ENCODE measurements at places on chromosomes 11 and 22.

DNA sequence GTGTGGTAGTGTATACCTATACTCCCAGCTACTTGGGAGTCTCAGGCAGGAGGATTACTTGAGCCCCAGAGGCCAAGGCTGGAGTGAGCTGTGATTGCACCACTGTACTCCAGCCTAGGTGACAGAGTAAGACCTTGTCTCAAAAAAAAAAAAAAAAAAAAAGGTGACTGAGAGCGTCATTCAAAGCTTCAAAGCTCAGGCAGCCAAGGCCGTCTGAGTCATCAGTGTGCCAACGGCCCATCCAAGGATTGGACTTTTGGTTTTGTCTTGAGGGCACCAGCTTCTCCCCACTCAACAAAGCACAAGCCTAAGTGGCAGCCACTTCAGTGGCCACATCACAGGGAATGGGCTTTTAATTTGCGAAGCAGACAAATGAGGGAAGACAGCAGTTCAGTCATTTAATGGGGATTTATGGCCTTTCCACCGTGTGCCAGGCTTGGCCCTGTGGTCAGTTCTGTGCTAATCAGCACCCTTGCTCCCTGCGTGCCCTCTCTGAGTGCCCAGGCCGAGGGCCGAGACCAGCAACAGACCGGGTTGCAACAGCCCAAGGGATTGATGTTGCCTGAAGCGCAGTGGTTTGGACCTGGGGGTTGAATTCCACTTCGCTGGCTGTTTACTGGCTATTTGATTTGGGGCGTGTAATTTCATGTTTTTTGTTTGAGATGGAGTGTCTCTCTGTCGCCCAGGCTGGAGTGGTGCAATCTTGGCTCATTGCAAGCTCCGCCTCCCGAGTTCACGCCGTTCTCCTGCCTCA lies 30.2 kb upstream of the CRYBB3 start:
- DNase-seq: no peak

DNA sequence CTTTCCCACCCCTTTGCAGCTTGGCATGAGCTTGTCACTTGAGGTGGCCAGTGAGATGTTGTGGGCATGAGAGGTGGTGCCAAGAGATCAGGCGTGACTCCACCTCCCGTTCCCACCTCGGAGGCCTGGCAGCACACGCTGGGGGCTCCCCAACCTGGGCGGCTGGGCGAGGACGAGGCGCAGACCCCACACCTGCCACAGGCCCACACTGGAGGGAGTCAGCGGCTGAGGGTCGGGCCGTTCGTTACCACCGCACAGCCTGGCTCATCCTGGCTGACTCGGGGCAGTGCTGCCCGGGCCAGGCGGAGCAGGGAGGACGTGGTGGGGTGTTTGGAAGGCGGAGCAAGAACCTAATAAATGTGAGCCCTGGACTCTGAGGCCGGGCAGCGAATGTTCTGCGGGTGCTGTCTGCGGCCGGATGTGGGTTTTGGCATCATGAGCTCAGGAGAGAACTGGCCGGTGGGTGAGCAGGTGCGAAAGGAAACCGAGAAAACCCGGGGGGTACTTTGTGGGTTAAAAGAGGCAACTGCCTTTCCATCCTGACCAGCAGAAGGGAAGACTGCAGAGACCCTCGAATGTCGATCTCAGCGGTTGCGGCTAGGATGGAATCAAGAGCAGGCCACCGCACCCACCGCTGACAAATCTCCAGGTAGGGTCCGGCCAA lies 10.2 kb upstream of the IFITM3 start:
- no peak for DNase-seq

DNA sequence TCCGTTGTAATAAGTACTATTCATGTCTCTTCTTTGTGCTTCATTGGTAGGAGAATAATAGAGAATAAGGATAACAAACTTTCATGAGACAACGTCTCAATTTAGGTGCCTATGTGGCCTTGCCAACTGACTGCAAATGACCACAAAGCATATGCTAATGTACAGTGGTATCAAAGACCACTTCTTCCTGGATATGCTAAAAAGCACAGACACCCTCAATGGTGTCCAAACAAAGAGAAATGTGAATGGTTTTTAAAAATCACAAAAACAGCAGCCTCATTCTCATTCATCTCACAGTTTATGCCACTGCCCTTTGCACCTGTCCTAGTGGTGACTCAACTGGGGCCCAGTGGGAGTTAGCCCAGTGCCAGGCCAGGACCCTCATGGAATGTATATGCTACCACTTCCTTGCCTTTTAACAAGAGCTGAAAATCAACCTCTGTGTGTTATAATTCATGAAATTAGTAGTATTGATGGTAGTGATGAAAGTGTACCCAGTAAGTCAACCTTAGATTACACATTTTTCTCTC lies 65.2 kb upstream of the MTMR2 start:
- no peak for DNase-seq

DNA sequence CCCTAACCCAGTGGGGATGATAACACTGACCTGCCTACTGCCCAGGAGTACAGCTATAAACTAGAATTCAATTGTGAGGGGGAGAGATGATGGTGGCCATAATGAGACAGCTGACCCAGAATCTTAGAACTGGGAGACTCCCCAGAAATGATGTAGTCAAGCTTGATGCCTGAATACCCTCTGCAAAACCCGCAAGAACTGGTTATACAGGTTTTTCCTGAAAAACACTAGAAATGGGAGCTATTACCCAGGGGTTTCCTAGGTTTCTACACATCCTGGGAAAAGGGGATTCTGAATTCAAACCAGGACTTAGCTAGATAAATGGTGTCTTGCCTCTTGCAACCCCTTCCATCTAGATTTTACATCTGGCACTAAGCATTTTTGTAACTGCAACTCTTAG lies 113.8 kb upstream of the NARS2 start:
- no peak for DNase-seq

GRCh38 chr11:77752516-77752915 lies 68.0 kb downstream of the RSF1 start:
- no peak for DNase-seq

DNA sequence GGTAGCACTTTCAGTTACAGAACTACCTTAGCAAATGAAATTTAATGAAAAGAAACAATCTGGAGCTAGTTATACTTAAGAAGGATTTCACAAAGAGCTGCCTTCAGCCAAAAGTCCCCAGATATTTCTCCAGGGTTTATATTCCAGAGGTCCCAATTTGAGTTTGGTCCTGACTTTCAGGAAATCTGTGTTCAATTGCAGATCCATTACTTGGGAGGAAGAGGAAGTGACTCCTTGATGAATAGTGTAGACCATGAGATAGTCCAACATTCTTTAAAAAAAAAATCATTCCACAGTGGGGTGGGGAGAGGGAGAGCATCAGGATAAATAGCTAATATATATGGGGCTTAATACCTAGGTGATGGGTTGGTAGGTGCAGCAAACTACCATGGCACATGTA lies 117.6 kb upstream of the ARHGAP20 start:
- no peak for DNase-seq

DNA sequence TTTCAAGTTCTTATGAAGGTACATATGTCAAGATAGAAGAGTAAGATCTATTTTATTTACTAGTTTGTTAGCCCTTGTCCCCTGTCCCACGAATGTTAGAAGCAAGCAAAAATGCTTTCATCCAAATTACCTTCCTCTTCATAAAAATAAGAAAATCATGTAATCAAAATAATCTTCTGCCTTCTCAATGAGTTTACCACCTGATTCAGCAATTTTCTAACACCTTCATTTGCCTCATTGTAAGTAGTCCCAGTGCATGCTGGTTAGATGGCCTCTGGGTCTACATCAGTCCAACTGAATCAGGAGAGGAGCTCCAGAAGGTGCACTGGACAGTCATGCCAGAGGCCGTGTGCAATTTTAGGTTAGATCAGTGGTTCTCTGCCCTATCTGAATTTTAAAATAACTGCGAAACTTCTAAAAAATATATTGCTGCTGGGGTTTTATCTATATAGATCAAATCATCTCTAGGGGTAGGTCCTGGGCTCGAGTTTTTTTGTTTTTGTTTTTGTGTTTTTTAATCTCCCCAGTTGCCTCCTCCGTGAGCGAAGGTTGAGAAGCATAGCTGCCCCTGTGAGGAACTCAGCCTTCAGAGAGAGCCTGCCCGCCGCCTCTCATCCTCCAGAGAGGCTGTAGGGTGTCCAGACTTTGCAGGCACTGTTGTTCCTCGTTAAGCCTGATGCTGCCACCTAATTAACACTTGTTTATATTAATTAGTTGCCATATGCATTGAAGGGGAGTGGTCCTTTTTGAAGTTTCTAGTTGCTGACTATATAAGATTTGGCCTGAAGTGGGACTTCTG lies 32.2 kb downstream of the C22orf31 start:
- no peak for DNase-seq

GRCh38 chr22:46382524-46382923 lies 47.0 kb downstream of the TRMU start:
- DNase-seq: no peak

DNA sequence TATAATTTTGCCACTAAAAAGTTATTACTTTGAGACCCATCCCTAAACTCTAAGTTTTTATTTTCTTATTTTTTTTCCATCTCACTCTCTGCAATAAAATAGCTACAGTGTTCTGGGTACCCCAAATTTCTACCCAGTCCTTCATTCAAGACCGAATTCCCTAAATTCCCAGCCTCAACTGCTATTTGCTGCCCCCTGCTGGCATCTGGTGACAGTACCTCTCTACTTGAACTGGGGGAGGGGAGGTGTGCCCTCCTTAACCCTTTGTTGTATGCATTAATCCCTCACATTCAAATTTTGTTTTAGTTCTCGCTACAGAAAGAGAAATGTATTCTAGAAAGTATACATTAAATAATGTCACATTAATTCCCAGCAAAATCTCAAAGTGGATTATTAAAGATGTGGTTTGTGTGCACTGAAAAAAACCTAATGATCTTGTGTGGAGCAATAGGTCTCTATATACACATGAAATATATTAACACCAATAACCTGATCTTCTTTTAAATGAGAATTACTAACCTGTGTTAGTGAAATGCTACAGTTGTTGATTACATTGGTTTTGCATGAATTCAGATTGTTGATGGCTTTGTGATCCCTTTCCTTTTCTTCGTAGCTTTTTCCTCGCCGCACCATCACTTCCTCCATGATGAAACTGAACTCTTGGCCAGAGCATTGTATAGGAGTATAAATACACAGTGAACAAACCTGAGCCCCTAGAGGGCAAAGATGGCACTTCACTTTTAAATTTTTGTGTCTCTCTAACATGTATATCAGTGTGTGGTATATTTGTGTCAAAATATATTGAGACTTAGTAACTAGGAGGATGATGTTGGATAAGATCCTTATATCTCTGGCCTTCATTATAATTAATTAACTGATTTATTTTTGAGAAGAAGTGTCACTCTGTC lies 590.0 kb downstream of the METTL15 start:
- DNase-seq: peak; percentile 65

DNA sequence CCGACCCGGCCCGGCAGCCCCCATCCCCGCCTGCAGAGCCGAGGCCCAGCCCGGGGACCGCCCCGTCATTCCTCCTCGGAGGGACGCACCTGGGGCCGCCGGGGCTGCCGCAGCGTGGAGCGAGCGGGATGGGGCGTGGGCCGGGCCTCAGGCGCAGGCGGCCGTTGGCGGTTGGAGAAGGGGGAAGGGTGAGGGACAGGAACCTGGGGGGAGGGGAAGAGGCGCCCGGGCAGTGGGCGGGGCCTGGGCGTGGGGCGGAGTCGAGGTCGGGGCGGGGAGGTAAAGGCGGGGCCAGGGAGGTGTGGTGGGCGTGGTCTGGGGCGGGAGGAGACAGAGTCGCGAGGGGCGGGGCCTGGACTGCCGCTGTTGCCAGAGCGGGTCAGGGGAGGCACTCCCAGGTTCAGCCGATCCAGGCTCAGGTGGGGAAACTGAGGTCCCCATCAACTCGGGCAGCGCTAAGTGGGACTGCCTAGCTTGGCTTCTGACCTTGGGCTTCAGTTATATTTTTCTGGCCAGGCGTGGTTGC lies at the start of gene TESMIN:
Gene TESMIN (minus strand): TSS at position 190 of the 526 bp plus-strand sequence. CDS start 860 bp downstream, outside the sequence.
- DNase-seq: peak; percentile 83

DNA sequence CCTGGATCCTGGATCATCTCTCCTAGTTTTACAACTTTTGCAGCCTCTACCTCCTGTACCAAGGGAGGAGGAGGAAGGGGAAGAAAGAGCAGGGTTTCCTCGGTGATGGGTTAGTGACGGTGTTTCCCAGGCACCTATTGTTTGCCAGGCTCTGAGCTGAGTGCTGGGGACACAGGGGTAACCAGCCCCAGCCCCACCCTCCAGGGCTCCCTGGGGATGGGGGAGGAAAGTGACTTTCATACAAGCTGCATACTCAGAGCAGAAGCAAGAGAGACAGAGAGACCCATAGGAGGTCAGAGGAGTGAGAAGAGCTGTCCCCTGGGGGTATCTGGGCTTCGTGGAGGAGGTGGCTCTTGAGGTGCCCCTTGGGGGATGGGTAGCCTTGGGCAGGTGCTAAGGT lies 89.4 kb upstream of the THY1 start:
- DNase-seq: no peak
